Coronary artery (tissue), 2 donors: ENCODE measurements at places on chromosomes 6 and 20.

- no peak for DNase-seq
Observed at GRCh38 chr20:61753316-61753942, 312.3 kb downstream of the TAF4 start.

DNA sequence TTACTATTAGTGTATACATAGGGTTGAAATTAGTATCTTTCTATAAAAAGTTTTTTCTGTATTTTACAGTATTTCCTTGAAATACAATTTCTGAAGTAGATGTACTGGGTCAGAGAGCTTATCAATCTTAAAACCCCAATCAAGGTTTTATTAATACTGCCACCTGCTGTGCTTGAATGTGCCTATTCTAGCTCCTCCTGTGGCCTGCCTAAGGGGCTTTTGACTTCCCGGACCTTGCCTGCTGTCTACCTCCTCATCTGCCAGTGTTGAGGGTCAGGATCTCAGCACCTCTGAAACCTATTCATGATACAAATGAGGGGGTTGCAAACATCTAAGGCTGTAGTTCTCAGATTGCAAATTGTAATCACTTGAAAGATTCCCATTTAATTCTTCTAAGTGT, 9.2 kb downstream of the PACRG start:
- DNase-seq = no peak

GRCh38 chr20:19832875-19833274, 74.8 kb downstream of the RIN2 start:
- DNase-seq = no peak

DNA sequence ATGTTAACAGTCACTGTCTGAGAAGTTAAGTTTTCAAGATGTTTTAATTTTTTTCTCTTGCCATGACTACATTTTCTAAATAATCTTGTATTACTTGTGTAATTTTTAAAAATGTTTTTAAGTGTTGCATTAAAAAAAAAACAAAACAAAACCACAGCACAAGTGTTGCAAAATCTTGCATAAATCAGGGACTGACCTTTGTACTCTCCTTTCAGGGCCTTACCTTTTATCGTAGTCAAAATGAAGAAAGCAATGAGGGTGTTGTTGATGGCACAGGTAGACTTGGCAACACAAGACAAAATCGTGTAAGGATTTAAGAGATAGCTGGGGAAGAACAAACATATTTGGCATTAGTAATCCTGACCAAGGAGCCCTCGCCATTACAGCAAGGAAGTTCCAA, 42.5 kb downstream of the PIGU start:
- DNase-seq = no peak

DNA sequence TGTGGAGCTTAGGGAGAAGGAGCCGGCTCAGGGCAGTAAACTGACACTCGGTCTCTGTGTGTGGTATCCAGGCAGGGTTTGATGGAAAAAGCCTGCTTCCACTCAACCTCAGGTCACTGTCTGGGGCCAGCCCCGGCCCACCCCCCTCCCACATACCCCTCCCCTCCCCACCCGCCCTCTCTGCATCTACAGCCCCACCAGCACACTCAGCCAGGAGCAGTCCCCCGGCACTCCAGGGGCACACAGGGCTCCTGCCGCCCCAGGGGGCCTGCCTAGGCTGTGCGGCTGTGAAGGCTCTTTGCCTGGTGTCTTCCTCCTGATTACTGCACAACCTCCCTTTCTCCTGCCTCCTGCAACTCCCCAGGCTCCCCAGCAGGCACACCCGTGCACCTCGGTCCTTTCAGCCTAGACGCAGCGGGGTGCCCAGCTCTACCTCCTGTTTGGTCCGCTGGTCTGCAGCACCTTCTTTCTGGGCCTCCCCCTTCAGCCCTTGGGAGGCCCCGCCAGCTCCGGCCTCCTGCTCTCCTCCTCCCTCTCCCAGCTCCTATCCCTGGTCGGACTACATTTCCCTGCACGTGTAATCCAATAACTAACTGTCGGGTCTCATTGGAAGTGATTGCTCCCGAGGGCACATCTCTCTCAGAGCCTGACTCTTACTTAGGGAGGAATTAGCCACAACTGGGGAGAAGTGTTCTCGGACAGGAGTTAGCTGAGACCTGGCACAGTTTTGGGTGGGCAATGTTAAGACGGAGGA, 1.3 kb upstream of the FOXF2 start:
- no peak for DNase-seq

DNA sequence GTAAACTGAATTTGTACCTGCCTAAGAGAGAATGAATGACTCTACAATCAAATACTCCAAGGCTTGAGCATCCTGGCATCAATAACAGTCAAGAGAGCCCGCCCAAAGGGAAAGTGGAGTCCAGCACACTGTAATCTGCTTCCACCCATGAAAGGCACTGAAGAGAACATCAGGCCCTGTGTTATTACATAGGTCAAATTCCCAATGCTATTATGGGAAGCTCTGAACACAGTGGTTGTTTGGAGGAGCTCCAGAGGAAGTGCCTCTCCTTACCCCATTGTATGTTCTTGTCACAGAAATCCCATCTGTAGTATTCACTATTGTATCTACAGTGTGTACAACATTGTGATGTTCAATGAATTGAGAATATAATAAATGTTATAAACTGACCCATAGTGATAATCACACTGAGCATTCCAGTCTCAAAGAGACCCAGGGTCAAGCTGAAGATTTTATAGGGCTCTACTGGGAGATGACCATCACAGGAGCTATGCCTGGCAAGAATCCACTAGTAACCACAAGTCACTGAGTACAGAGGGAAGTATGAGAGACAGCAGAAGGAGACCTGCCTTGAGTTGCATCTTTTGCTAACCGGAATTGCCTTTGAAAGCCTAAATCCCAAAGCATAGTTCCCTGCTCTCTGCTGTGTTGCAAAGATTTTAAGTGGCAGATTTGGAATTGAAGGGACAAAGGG, 446.7 kb downstream of the GJA1 start:
- no peak for DNase-seq
